ENCODE measurements at places on chromosomes 4 and X.
A peak's percentile ranks its signal among the peaks of the same experiment; 100 is the strongest.

DNA sequence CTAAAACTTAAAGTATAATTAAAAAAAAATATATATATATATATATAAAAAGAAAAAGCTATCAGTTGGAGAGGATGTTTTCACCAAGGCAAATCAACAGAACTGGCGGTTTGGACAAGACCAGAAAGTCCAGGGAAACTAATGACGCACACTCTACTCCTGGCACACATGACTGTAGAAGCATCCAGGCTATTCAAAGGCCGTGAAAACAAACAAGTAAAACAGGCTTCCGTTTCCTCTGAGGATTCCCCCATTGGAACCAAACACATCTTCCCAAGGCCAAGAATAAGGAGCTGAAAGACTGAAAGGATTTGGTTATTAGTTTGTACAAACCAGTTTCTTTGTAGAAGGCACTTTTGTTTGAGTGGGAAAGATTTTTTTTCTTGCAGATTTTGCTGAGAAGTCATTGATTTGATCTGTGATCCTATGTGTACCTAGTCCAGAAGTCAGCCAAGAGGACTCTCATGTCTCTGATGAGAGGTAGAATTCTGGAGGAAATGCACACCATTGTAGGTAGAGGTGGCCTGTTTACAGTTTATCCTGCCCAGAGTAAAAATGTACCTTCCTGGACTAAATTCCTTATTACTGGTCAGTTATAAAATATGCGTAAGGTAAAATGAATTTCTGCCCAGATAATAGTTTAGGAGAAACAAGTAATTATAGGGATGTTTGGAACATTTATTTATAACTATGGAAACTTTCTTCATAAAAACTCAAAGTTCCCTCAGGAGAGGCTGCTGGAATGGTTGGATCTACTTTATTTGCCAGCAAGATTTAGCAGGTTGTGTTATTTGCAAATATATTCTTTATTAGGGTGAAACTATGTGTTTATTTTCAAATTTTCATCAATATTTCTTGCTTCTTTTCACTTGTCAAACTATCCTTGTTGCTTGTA, 66.5 kb downstream of the DMP1 start:
- DNase-seq, result no peak

GRCh38 chrX:110173192-110174175, 144.4 kb downstream of the AMMECR1 start:
- DNase-seq, result no peak

- DNase-seq, result no peak
These were observed 92.3 kb upstream of the QRFPR start for GRCh38 chr4:121472937-121473721.

DNA sequence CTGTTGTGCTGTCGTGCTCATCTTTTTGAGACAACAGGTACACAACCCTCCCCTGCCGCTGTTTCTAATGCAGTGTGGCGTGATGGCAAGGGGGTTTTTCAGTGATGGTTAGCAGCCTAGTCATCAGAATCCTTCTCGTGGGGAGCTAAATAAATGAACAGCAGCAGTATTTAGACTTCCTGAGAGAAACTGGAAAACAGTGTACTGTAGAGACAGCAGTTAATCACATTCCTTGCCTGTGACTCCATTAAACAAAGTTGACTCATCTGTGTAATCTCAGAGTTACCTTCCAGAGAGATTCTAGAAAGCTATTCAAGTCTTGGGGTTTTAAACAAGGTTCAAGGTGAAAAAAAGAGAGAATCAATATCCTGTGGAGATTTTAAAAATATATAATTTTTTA, 1753.2 kb upstream of the PCDH7 start:
- DNase-seq, result no peak

DNA sequence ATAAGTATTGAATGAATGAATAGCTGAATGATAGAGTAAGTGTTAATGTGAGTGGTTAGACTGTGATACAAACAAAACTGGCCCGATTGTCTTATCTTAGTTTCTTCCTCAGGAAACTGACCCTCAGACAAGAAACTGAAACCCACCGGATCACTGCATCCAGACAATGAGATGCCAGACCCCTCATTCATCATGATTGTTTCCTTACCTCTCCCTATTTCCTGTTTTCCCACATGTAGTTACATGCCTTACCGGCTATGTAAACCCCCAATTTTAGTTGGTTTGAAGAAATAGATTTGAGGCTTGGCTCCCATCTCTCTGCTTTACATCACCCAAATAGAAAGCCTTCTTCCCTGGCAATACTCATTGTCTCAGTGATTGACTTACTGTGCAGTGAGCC, 218.9 kb upstream of the PPP1R2C start:
- DNase-seq, result no peak

GRCh38 chrX:74419864-74420195, 1.5 kb upstream of the SLC16A2 start:
- peak; percentile 4 for DNase-seq

DNA sequence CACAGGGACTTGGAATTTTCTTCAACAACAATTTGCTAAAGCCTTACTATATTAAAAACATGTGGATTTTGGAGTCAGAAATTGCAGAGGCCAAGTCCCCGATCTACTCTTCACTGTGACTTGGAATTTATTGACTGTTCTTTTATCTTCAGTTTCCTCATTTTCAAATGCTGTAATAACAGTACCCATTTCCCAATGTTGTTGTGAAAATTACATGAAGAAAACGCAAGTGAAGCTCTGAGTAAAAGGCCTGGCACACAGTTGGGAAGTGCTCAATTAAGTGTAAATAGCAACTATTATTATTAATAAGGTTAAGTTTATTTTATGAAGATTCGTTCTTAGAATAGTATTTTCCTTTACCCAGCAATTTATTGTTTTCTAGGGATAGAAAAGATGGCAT, 15.7 kb downstream of the STBD1 start:
- no peak for DNase-seq

GRCh38 chr4:119933606-119934005, 133.0 kb downstream of the MAD2L1 start:
- DNase-seq, result peak; percentile 67

DNA sequence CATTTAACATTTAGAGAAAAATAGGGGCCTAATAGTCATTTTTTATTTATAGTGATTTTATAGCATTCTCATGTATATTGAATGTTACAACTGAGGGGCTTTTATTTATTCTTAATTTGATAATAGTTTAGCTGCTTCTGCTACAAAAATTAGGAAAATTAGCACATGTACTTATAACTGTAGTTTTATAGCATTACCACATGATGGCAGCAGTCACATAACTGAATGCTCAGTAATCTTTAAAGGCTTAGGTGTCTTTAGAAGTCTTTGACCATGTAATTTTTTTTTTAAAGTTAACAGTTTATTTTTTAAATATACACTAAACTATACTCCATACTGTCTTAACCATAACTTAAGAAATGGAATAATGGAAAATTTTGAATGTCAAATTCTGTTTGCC, 136.6 kb downstream of the STAG2 start:
- no peak for DNase-seq

DNA sequence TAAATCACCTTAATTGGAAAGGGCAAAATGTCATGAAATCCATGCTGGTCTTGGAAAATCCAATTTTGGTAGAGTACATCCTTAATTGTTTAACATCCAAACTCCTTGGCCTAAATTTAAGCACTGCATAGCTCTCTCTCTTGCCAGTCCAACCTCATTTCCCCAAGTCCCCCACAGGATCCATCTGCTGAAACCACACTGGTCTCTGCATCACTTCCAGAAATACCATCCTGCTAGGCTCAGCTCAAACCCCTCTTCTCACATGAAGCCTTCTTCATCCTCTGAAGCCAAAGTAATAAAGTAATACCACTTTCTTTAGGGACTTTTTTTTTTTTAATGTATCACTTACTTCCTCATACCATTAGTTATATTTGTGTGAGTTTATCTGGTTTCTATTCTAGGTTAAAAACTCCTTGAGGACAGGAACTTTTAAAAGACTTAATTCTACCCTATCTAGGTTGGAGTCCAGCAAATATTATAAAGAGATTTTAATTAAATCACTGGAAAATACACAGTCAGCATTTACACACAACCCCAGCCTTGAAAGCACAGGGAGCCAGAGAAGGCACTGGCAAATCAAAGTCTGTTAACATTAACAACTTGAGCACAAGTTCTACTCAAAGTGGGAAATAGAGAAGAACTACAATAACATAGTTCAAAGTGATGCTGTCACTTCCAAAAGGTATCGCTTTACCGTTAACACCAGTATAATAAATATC, 16.7 kb upstream of the KLF3 start:
- no peak for DNase-seq

DNA sequence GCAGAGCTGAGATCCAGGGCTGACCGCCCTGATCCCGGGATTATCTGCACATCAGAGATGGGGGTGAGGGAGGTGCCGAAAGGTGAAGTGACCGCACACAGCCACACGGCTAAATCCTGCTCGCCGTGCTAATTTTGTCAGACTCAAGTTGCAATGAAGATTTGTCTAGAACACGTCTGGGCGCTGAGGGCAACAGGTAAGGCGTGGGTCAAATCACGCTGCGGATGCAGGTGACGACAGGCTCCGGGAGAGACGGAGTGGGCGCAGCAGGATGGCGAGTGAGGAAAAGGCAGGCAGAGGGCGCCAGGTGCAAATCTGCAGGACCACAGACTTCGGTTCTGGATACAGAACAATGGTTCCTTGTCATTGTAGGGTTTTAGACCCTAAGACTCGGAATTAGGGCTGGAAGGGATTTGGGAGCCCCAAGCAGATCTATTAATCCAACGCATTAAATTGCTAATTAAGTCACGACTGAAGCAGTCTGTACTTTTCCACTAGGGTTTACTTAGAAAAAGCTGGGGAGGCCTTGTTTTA, 1.9 kb upstream of the TBC1D14 start:
- DNase-seq, result no peak

- DNase-seq, result no peak
These were observed 452.2 kb upstream of the FTHL17 start for GRCh38 chrX:31523884-31524536.

GRCh38 chrX:86946569-86946968, 571.0 kb upstream of the KLHL4 start:
- no peak for DNase-seq

GRCh38 chr4:77706717-77707116, 101.1 kb downstream of the CXCL13 start:
- no peak for DNase-seq

GRCh38 chrX:127038065-127038464, 218.5 kb downstream of the PRR32 start:
- no peak for DNase-seq

GRCh38 chr4:109169170-109169569, 133.3 kb downstream of the COL25A1 start:
- no peak for DNase-seq

- no peak for DNase-seq
These were observed 36.7 kb downstream of the FGFRL1 start for GRCh38 chr4:1047976-1048772.

DNA sequence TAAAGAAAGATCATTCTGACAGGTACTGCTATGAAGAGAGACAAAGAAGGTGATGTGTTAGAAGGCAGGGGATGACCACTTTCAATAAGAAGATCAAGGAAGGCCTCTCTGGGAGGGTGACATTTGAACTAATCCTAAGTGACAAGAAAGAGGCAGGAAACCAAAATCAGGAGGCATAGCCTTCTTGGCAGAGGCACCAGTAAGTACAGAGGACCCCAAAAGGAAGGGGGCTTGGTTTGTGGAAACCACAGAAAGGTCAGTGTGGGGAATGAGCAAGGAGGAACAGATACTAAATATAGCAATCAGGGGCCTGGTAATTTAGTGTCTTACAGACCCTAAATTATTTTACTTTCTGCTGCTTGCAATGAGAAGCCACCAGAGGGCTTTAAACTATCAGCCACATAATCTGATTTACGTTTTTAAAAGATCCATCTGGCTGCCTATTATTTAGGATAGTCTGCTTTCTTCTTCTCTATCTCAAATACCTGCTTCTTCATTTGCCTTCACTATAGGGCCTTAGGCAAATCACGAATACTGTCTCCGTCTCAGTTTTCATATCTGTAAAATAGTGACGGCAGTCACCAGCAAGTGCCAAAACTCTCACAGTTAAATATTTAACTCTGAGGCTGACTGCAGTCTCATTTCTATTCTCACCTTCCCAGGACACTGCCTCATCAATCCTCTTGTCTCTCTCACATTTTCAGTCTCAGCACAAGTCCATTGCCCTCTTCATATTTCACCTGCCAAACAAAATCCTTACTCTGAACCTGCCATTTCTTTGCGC, 16.7 kb downstream of the NR3C2 start:
- no peak for DNase-seq

GRCh38 chrX:120556251-120556650, 4.5 kb downstream of the CUL4B start:
- DNase-seq, result no peak

DNA sequence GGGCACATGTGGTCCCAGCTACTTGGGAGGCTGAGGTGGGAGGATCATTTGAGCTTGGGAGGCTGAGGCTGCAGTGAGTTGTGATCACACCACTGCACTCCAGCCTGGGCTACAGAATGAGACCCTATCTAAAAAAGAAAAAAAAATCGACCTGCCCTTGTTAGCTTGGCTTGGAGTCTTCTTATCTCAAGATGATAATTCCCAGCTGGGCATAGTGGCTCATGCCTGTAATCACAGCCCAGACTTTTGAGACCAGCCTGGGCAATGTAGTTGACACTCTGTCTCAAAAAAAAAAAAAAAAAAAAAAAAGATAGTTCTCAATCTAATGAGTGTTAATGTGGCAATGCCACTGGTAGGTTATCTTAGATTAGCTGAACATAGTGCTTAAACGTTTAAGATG, 41.0 kb downstream of the QRFPR start:
- no peak for DNase-seq

DNA sequence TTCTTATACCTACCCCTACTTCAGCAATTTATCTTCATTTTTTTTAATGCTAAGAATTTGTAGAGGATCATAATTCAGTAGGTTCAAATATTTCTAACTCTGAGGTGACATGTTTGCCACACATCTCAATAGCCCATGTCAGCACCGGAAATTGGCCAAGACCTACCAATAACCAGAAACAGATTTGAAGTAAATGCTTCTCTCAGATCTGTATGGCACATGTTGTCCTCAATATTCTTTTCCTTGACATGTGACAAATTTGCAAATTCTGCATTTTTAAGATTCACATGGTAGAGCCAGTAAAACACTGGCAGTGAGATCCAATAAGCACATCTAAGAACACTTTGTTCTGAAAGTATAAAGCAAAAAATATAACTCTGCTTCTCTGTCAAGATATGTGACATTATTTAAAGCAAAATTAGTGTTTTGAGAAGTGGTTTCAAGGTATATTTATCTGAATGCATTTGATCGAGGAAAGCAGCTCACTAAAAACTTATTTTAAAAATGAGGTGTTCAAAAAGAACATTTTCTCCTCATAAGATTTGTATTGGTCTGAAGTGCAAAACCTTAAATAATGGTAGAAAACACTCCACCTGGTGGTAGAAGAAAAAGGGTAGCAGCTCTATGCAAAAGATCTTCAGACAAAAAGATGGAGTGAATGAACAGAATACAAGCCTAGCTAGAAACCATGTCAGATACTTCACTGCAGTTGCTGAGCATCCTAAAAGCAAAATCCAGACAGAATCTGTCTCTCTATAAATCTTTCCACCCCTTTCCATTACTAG, 513.8 kb upstream of the FAM241A start:
- no peak for DNase-seq

- no peak for DNase-seq
These were observed 337.3 kb upstream of the GNPDA2 start for GRCh38 chr4:45063696-45064095.

GRCh38 chr4:68132342-68132741, 2.7 kb upstream of the TMPRSS11F start:
- DNase-seq, result no peak

- no peak for DNase-seq
These were observed 5.5 kb upstream of the TLR10 start for GRCh38 chr4:38788317-38788716.
